ENCODE measurements at places on chromosomes 7 and 10. TPM values are rescaled to one million over a fixed set of nuclear protein-coding genes. Genes with fewer than 3 reads are reported as not detected.
A peak's percentile ranks its signal among the peaks of the same experiment; 100 is the strongest.

DNA sequence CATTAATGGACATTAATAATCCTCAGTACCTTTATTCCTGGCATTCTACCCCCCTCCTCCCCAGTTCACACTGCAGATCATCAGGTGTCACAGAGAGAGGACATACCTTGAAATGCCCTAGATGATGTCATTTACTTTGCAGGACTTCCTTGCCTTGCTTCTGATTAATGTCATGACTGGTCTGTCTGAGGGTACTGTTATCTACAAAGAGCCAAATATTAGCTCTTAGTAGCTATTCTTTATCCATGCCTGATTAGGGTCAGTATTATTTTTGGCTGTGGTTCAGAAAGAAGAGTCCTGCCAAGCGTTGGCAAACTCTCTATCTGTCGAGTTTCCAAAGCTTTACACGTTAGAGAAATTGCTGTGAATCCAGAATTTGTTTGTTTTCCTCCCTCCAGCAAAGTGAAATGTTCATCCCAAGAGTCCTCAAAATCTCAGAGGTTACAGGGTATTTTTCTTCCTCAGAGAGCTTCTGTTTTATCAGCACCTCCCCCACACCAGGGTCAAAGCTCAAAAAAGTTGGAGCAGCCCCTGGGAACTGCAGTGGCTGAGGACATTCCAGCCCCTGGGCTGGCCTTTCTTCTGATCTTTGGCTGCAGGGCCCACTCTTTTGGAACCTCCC lies 12.6 kb downstream of the SCD start:
- H3K36me3 ChIP-seq = peaks cover 23% of the 10 kb centered on the region
- no peak overlapping the region for H3K27ac ChIP-seq
- peaks cover 16% of the 10 kb centered on the region for H3K4me1 ChIP-seq
- no peaks in the 10 kb centered on the region for H3K27me3 ChIP-seq

- H3K27ac ChIP-seq = no peak overlapping the region
- no peak overlapping the region for H3K4me3 ChIP-seq
- H3K4me1 ChIP-seq = no peaks in the 10 kb centered on the region
- DNase-seq = peak; percentile 31
- no peaks in the 10 kb centered on the region for H3K36me3 ChIP-seq
Observed at GRCh38 chr7:115274-115911, 77.0 kb upstream of the FAM20C start.

DNA sequence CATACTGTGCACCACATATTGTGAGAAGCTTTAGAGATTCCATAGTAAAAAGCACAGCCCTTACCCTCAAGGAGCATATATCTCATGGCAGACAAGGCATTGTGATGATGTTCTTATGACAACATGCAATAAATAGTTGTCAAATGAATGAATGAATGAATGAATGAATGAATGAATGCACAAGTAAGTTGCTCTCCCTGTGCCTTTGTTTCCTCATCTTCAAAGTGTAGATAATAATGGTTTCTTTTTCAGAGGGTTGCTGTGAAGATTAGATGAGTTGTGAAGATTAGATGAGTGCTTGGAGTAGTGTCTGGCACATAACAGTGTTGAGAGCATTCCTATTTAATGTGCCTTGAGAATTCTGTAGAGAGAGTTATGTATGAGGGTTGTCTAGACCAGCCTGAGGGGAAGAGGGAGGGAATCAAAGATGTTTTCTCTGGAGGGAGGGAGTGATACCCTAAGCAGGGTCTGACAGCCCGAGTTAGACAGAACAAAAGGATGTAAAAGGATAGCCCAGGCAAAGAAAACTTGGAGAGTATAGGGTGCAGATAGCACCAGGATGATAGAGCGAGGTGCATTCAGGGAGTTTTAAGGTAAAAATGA lies 217.2 kb downstream of the RELN start:
- no peaks in the 10 kb centered on the region for H3K27me3 ChIP-seq
- no peaks in the 10 kb centered on the region for H3K36me3 ChIP-seq
- no peaks in the 10 kb centered on the region for H3K4me1 ChIP-seq
- no peak overlapping the region for H3K4me3 ChIP-seq

Gene SLIT1
- polyA plus RNA-seq = under 0.01 TPM

DNA sequence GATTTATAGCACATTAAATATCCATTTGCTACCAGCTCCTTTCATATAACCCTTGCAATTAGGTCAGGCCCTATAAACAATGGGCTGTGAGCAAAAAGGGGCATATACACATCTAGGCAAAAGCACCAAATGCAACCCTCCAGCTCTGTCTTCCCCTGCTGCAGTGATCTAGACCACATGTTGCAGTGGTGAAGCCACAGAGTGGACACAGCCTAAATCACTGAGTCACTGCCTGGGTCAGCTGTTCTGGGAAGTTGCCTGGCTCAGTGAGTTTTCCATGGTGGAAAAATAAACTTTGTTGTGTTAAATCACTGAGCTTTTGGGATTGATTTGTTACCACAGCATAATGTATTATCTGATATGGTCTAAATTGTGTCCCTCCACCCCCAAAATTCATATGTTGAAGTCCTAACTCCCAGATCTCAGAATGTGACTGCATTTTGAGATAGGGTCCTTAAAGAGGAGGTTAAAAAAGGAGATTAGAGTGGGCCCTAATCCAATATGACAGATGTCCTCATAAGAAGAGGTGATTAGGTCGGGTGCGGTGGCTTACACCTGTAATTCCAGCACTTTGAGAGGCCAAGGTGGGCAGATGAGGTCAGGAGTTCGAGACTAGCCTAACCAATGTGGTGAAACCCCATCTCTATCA lies 70.4 kb downstream of the ZFAND4 start:
- no peak for DNase-seq
- no peak overlapping the region for H3K4me3 ChIP-seq
- H3K4me1 ChIP-seq = no peaks in the 10 kb centered on the region
- H3K27ac ChIP-seq = no peak overlapping the region
- no peaks in the 10 kb centered on the region for H3K27me3 ChIP-seq
- no peaks in the 10 kb centered on the region for H3K36me3 ChIP-seq
